ENCODE measurements at places on chromosomes 1 and 21.

DNA sequence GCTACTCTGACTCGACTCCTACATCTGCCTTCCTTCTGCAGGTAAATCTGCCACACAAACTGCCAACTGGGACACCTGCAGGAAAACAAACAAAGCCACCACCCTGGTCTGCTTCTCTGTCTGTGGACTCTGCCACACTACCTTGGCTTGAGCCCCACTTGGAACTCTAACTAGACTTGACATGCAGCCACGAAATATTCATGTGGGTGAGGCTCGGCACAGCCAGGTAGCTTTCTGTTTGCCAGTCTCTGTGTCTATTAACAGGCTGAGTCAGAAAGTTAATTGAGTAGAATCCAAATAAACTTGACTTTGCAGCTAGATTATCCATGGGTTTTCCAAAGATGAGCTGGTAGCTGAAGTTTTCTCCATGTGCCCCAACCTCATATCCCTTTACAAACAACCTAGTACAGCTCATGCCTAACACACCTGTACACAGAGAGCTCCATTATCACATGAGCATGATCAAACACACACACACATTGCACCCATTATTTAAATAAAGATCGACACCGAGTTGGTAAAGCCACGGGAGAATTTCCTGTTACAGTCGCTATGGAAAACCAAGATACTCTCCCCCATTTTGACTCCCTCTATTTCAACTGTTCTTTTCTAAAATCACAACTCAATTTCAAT lies 808 bp downstream of the C1orf116 start:
- no peak for DNase-seq

DNA sequence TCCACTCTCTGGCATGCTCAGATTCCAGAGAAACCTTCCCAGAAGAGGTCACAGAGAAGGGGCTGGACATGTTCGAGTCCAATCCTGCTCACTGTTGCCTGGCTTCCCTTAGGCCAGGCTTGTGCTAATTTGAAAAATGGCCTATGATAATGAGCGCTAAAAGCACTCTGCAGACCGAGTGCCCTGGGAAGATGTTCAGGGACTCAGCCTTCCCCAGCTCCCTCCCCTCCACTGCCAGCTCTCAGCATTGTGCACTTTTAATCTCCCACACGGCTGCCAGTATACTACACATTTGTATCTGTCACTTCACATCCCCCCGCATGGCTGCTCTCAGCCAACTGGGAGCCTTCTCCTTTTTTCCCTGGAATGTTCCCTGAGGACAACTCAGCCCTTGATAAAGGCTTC lies 24.1 kb downstream of the FAM163A start:
- no peak for DNase-seq

DNA sequence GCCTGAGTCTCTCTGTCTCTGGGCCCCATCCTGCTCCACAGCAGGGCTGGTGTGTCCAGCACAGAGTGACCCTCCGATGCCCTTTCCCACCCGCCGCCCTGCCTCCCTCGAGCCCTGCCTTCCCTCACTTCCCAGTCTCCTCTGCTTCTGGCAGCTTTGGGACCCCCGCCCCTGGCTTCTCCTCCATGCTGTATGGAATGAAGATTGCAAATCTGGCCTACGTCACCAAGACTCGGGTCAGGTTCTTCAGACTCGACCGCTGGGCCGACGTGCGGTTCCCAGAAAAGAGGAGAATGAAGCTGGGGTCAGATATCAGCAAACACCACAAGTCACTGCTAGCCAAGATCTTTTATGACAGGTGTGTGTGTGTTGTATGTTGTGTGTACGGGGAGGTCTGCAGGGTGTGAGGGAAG lies 14.3 kb downstream of the MOV10 start:
- DNase-seq, result no peak

- no peak for DNase-seq
Observed at GRCh38 chr1:218718977-218719376, 373.8 kb downstream of the TGFB2 start.

DNA sequence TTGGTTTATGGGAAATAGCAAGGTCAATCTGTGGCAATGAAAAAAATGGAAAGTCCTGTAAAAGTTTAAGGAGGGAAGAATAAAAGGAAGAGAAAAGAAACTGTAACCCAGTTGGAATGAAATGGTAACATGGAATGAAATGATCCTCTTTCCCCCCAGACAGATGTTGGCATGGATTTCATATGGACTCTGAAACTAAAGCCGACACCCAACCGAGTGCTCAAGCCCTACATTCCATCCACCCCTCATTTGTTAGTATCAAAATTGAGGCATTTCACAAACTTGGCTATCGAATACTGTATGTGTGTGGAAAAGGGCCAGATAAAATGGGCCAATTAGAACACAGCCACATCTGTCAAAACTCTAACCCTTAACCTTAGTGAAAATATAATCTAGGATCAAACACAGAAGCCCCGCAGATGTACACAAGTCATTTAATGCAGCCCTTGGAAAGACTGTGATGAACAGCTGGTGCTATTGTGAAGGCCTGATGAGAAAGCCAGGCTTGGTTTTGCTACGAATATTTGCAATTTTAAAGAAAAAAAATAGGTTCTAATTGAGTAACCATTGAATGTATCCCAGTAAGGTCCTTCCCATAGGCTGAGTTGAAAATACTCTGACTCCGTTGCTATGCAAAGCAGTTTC lies 72.6 kb upstream of the RGL1 start:
- no peak for DNase-seq

DNA sequence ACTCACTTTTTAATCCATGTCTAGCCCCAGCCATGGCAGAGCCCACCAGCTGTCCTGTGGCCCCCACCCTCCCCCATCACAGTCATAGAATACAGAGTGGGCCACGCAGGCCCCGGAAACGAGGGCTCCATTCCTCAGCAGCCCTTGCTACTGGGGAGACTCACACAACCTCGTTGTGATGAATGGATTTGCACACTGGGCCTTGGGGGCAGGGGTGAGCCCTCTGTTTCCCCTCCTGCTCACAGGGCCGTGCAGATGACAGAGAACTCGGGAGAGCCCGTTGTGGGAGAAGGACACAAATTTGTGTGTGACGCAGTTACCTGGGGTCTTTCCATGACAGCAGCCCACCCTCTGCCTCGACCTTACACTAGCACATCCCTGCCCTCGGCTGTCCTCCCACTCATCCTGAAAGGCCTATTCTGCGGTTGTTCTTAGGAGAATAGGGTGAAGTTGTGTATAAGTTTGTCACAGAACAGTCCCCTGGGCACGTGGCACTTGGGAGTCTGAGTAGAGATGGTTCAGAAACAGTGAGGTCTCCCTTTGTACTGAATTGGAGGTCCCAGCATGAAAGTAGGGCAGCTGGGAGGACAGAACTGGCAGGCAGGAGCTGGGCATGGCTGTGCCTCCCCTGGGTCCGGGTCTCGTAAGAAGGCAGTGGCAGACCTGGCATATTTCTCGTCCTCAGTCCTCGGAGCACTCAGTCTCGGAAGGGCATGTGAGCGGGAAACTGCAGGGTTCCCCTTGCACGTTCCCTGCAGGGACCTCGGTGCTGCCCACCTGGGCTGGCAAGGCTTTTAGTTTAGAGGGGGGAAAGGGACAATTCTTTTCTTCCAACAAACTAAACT lies 6.8 kb downstream of the AGT start:
- DNase-seq, result no peak

DNA sequence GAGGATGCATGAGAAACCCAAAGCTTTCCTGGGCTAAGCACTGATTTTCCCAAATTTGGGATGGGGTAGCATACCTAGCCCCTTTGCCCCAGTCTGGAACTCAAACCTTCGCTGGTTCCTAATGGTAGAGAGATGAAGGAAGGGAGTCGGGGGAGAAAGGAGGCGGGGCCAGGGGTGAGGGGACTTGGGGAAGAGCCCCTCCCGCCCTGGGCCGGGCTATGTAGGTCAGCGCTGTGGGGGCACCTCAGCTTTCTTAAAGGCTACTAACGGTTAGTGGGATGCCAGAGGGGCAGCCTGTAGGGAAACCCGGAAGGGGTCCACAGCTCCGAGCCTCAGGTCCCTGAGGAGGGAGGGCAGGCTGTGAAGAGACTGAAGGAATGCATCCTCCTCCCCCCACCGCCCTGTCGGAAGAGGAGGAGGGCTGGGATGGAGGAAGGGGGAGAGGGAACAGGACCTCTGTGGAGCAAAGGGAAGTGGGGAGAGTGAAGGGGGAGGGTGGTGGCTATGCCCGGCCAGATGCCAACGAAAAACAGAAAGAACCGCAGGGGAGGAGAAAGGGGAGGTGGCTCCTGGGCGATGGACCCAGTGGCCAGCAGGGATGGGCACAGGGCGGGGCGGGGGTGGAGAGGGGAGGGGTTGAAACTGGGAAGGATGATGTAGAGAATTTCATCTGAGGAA lies 1.3 kb downstream of the CADM3 start:
- no peak for DNase-seq

- no peak for DNase-seq
Observed at GRCh38 chr1:41364442-41365319, 3.4 kb downstream of the FOXO6 start.

- no peak for DNase-seq
Observed at GRCh38 chr1:162873671-162874666, 13.0 kb upstream of the CCDC190 start.

- no peak for DNase-seq
Observed at GRCh38 chr1:172673761-172674160, 14.9 kb downstream of the FASLG start.

DNA sequence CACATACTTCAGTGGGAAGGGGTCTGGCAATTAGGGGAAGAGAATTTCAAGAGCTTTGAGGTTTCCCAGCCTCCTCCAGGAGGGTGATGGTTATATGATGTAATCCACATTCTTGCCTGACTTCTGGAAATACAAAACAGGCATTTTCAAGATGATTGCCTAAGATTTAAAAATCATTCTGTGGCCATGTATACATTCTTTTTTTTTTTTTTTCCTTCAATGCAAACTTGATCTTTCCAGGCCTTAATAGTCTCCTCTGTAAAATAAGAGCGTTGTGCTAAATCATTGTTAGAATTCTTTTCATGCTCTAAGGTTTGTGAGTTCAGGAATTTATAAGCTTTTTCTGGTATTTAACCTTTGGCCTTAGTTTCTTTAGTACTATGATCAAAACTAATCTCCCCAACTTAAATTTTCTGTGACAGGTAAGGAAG lies 192.3 kb upstream of the HMCN1 start:
- DNase-seq, result peak; percentile 53

GRCh38 chr1:94540440-94541245 lies 916 bp downstream of the F3 start:
- no peak for DNase-seq

DNA sequence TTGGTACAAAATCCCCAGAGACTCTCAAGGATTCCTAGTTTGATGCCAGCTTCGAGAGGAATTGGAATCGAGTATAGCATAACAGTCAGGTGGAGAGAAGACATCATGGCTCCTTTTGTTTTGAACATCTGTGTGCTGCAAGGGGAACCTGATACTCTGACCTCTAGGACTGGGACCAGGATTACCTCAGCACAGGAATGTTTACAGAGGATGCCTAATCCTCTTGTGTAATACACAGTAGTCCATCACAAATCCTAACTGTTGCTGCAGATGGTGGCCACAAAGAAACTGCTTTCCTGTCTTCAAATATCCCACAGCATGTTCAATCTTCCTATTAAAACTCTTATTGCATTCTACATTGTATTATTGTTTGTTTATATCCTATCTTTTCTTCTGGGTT lies 111.8 kb upstream of the PRMT6 start:
- DNase-seq, result no peak

DNA sequence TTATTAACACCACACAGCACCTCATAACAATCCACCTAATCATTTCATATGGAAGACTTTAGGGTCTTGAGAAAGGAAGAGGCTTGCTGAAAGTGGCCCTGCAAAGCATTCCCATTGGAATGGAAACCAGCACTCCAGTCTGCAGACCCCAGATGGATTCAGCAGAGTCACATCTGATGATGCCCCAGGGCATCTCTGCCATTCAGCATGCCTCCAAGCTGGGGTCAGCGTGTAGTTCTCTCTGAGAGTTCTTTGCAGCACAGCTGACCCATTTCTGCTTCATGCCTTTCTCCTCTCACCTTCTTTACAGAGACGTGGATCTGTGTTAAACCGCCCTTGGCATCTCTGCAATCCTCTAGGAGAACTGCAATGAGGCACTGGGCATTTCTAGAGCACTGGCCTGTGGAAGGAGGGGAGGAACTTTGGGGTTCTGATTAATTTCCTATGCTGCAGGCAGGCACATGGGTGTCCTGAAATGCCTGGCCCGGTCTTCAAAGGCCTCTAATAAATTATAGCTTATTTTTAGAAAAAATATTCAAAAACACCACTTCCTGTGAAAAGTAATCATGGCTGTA lies 2.6 kb upstream of the LUZP1 start:
- DNase-seq, result no peak

GRCh38 chr1:180779584-180779983 lies 133.1 kb upstream of the KIAA1614 start:
- no peak for DNase-seq

- DNase-seq, result no peak
Observed at GRCh38 chr21:35404247-35404646, 355.1 kb upstream of the RUNX1 start.

DNA sequence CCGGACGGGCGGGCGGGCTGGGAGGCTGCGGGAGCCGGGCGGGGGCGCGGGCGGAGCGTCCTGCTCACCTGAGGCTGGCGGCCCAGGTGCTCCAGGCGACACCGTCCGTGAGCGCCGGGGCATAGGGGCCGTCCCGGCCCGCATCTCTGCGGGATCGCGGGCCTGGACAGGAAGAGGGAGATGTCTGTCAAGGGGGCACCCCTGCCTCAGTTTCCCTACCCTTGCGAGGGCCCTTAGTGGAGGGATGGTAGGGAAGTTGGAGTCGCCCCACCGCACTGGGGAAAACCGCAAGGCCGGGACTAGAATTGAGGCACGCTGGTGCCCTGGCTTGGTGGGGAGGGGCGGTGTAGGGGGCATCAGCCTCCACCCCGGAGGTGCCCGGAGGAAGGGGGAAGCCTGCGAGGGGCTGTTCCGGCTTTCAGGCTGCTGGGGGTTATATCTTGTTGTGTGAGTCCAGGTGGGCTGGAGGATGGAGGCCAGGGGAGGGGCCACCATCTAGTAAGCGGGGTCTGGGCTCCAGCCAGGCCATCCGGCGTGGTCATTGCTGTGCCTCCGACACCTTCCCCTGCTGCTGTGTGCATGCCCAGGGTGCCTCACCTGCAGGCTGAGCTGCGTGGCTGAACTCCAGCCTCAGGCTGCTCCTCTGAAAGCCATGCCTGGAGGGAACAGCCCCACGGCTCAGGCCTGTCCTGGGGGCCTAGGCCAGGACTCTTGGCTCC lies 580 bp downstream of the VWA1 start:
- no peak for DNase-seq

GRCh38 chr21:16588433-16588860 lies 858.7 kb downstream of the USP25 start:
- DNase-seq, result no peak

Measured in GM04503 (cell line).